Femur (tissue), 1 donor: ENCODE measurements at places on chromosomes 13 and 19.

GRCh38 chr13:52599848-52600603, 42.2 kb upstream of the HNRNPA1L2 start:
- DNase-seq: peak; percentile 58

- no peak for DNase-seq
These were observed 476.8 kb downstream of the COG6 start for GRCh38 chr13:40132249-40132648.

GRCh38 chr19:8206147-8207087, 2.8 kb upstream of the CERS4 start:
- DNase-seq: no peak

- no peak for DNase-seq
These were observed 14.0 kb upstream of the URI1 start for GRCh38 chr19:29927944-29928625.

DNA sequence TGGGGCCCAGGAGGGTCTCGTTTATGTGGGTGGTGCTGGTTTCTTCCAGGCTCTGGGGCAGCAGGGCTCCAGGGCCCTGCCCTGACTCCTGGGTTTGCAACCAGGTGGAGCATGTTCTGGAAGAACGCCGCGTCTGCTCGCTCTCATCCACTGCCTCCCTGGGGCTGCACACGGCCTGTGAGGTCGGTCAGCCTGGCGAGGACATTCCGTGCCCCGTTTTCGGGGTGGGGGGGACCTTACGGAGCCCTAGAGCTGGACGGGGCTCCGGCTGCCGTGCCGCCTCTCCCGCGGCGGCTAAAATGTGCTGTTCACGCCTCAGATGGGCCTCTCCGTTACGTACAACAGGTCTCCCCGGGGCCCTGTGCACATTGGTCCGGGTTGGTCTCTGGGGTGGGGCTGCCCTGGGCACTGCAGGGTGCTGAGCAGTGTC, 3.3 kb downstream of the GNA11 start:
- DNase-seq: no peak

GRCh38 chr19:14369399-14370168, 11.7 kb upstream of the ADGRE5 start:
- DNase-seq: peak; percentile 66

DNA sequence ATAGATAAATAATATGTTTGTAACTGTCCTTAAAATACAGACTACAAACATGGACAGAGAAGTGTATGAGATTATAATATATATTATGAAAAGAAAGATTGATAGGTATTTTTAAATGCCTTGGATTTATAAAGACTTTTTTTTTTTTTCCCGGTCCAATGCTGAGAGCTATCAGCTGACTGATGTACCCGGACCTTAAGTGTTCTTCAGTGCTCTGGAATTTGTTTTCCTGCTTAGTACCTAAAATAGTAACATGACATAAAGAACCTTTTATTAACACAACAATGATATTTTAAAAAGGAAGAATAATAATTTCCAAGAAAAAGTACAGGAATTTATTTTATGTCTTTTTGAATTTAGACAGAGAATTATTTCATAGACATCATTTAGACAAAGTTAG, 795.5 kb upstream of the PCDH9 start:
- DNase-seq: no peak

DNA sequence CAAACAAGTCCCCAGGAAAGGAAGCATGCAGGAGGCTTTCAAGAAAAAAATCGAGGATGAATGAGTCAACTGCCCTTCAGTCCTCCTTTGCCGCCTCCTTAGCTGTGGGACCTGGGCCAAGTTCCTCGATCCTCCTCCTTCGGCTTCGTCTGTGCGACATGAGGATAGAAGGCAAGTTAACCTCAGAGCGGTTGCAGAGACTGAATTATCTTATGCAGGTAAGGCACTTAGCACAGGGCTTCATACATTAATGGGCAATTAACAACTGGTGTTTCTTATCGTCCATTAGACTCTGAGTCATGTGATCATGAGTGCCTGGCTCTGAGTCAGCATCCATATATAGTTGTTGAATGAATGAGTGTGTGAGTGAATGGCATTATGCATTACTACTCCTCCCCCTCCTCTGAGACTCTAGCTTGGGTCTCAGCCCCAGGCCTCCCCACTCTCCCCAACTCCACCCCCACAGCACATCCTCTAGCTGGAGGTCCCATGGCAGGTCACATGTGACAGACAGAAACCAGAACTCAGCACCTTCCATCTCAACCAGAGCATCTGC, 1.6 kb upstream of the TTC9B start:
- no peak for DNase-seq
